Urinary bladder (tissue), 4 donors: ENCODE measurements at places on chromosomes 1 and 21.

DNA sequence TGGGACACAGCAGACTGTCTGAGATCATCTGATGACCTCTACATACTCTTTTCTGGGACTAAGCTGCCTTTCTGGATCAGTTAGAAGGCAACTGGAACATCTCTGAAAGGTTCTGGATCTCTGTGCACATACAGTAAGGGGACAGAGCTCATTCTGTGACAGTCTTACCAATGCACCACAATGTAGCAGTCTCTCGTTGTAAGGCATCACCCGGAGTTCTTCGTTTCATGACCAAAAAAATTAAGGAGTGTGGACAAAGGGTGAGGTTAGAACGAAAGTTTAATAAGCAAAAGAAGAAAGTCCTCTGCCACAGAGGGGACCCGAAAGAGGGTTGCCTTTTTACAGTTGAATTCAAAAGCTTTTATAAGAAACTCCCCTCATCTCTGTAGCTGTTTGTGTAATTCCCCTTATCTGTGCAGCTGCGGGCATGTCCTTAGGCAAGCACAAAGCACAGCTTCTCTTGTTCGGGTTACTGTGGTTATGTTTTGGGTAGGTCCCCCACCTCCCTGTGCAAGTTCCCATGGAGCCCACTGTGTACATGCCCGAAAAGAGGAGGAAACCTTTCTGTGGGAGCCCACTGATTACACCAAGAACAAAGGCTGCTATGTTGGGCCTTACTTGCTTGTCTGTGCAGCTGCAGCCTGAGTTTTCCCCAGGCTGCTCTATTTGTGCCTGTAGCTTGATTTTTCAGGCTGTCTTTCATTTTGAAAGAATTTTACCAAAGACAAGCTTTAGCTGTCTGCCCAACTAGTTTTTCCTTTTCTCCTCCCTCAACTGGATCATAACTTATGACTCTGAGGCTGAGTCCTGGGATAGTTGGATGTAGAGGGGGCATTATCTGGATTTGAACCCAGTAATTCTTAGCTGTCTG lies 53.1 kb upstream of the CACNA1E start:
- no peak for DNase-seq

- DNase-seq: no peak
Measured at GRCh38 chr1:81111818-81112217, 688.9 kb upstream of the ADGRL2 start.

GRCh38 chr1:25671929-25672328 lies 55.3 kb downstream of the MAN1C1 start:
- no peak for DNase-seq

- DNase-seq: peak; percentile 74
Measured at GRCh38 chr1:93680420-93681100, 1.1 kb downstream of the BCAR3 start.

DNA sequence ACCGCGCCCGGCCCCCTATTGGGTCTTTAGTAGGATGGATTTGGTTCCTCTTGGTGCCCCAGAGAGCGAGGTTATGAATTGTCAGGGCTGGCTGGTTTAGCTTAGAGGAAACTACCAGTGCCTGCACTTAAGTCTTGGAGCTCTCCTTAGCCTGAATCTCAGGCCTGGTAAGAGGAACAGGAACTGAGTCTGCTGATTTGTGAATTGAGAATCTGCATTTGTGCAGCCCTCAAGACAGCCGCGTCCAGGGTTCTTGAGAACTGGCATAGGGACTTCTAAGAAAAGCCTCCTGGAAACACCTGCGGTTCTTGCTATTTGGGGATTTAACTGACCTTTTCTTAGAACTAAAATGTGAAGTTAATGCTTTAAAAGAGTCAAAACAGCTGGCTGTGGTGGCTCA lies 1.7 kb downstream of the NECAP2 start:
- no peak for DNase-seq

- DNase-seq: no peak
Measured at GRCh38 chr1:232555494-232556210, 74.3 kb downstream of the SIPA1L2 start.

GRCh38 chr1:230906226-230906625 lies 37.9 kb upstream of the C1orf198 start:
- DNase-seq: no peak

DNA sequence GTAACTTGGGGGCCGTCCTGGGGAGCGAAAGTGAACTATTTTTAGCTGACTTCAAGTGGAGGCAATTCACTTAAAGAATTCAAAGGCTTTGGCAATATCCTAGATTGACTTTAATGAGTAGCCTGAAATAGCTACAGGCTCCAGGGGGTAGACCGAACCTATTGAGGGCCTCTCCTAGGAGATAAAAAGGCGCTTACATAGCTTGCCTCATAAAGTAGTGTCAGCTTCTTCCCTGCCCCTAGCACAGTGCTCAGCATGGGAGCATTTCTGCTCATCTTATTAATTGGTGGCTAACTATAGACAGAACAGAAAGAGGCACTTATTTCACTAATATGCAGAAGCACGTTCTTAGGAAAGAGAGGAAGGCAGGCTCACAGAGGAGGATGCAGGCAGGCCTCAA lies 12.3 kb upstream of the CTNNBIP1 start:
- no peak for DNase-seq

- DNase-seq: no peak
Measured at GRCh38 chr1:106747791-106748190, 308.7 kb upstream of the PRMT6 start.

- DNase-seq: no peak
Measured at GRCh38 chr1:172447641-172448040, 3.8 kb upstream of the PIGC start.

DNA sequence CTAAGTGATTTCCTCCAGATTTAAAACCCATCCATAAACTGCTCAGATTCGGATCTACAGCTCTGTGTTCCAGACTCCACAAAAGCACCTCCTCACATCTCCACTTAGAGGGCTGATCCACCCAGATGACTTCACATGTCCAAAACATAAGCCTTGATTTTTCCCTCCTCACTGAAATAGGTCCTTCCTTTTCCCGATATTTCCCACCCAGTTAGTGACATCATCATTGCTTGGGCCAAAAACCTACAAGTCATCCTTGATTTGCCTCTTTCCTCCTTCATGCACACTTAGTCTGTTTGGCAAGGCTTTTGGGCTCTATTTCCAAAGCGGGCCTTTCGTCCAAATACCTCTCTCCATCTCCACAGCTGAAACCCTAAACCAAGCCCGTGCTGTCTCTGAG lies 32.3 kb downstream of the CCDC185 start:
- DNase-seq: no peak

DNA sequence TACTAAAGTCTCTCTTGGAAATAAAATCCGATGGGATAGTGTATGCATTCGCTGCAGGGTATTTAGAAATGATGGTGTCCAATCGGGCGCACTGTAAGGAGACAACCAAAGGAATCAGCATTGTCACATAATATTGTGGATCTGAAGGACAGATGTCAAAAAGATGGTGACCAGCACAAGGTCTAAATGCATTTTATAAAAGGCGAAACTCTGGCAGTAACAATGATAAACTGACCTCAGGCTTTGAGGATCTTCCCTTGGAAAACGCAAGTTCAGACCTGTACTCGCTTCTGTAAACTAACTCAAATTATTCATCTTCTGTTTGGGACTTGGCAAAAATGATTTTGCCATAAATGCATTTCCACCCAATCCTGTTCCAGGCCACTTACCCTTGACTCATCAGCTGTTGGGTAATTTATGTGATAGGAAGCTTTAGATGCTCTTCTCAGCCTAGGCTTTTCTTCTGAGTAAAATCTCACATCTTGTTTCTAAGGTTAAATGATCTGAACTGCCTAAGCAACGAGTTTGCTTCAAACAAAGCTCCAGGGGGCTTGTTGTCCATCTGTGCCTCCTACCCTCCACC lies 33.8 kb downstream of the STPG1 start:
- no peak for DNase-seq

GRCh38 chr1:196609370-196609737 lies 1.1 kb upstream of the KCNT2 start:
- DNase-seq: no peak
